Activated B cell treated with CpG ODN at 0.5 μM for 24 hours (primary cell): ENCODE measurements at places on chromosomes 2 and 18.

GRCh38 chr2:43905871-43906270 is 67.1 kb downstream of the ABCG8 start:
- no peaks in the 10 kb centered on the region for H3K4me1 ChIP-seq
- H3K36me3 ChIP-seq, result peaks cover 76% of the 10 kb centered on the region
- no peak for DNase-seq
- no peaks in the 10 kb centered on the region for H3K27me3 ChIP-seq
- H3K27ac ChIP-seq, result no peak overlapping the region

- H3K27ac ChIP-seq, result peak overlapping the region; percentile 73
- H3K27me3 ChIP-seq, result no peaks in the 10 kb centered on the region
- H3K4me3 ChIP-seq, result peak overlapping the region; percentile 36
- no peaks in the 10 kb centered on the region for H3K36me3 ChIP-seq
- DNase-seq, result peak; percentile 19
These were observed 210.3 kb upstream of the RBMS1 start for GRCh38 chr2:160703648-160704585.

GRCh38 chr2:56231361-56231760 is 47.6 kb downstream of the CCDC85A start:
- H3K4me1 ChIP-seq, result no peaks in the 10 kb centered on the region
- H3K27me3 ChIP-seq, result no peaks in the 10 kb centered on the region
- H3K27ac ChIP-seq, result no peak overlapping the region
- H3K36me3 ChIP-seq, result no peaks in the 10 kb centered on the region
- no peak for DNase-seq
- no peak overlapping the region for H3K4me3 ChIP-seq

- DNase-seq, result no peak
- no peak overlapping the region for H3K27ac ChIP-seq
- no peak overlapping the region for H3K4me3 ChIP-seq
- no peaks in the 10 kb centered on the region for H3K4me1 ChIP-seq
- H3K27me3 ChIP-seq, result peaks cover 1% of the 10 kb centered on the region
These were observed 301.0 kb upstream of the KLHL29 start for GRCh38 chr2:23083966-23084365.

- DNase-seq, result no peak
- peaks cover 9% of the 10 kb centered on the region for H3K4me1 ChIP-seq
- no peak overlapping the region for H3K27ac ChIP-seq
- no peaks in the 10 kb centered on the region for H3K36me3 ChIP-seq
These were observed 32.1 kb upstream of the TAF1B start for GRCh38 chr2:9811216-9811615.

- H3K36me3 ChIP-seq, result no peaks in the 10 kb centered on the region
- peaks cover 3% of the 10 kb centered on the region for H3K27me3 ChIP-seq
- no peaks in the 10 kb centered on the region for H3K4me1 ChIP-seq
- H3K27ac ChIP-seq, result no peak overlapping the region
- no peak overlapping the region for H3K4me3 ChIP-seq
- no peak for DNase-seq
These were observed 201.0 kb upstream of the RBMS1 start for GRCh38 chr2:160694631-160695030.

GRCh38 chr18:42801706-42802105 is 313.8 kb downstream of the RIT2 start:
- H3K36me3 ChIP-seq, result no peaks in the 10 kb centered on the region
- H3K4me1 ChIP-seq, result no peaks in the 10 kb centered on the region
- no peak overlapping the region for H3K27ac ChIP-seq
- no peak for DNase-seq
- no peak overlapping the region for H3K4me3 ChIP-seq

DNA sequence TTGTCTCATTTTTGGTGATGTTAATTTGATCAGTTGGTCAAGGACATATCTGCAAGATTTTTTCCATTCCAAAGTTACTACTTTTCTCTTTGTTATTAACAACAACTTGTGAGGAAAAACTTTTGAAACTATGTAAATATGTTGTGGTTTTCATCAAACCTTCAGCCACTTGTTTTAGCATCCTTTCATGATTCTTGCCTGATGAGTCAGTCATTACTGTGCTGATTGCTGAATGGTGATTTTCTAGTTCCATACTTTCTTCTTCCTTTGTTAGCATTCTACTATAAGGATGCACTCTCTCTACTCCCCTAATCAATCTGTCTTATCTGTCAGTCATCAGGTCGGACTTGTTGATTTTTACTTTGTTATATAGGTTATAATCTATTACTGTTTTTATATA is 10.9 kb downstream of the TMEM87B start:
- no peaks in the 10 kb centered on the region for H3K27me3 ChIP-seq
- H3K27ac ChIP-seq, result peak overlapping the region; percentile 19
- DNase-seq, result no peak
- no peak overlapping the region for H3K4me3 ChIP-seq
- H3K36me3 ChIP-seq, result peaks cover 86% of the 10 kb centered on the region
- peaks cover 27% of the 10 kb centered on the region for H3K4me1 ChIP-seq

GRCh38 chr18:8525692-8526091 is 83.5 kb upstream of the RAB12 start:
- peaks cover 48% of the 10 kb centered on the region for H3K27me3 ChIP-seq
- H3K4me1 ChIP-seq, result peaks cover 5% of the 10 kb centered on the region
- no peak for DNase-seq
- no peak overlapping the region for H3K4me3 ChIP-seq
- H3K27ac ChIP-seq, result no peak overlapping the region
- no peaks in the 10 kb centered on the region for H3K36me3 ChIP-seq

DNA sequence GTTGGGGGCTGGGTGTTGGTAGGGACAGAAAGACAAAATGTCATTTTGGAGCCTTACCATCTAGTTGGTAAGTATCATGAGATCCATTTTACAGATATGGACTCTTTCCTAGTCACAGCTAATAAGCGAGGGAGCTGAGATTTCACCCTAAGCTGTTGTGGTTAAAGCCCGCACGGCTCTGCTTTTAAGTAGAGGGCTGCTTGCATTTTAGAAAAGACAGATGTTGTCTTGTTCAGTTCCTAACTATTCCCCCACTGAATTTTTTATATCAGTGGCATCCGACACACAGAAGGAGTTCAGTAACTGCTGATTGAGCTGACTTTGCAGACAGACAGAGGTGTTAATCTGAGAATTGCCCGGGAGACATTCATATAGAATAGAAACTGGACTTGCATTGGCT is 3.7 kb downstream of the QPCT start:
- H3K36me3 ChIP-seq, result no peaks in the 10 kb centered on the region
- DNase-seq, result no peak
- H3K27me3 ChIP-seq, result peaks cover 1% of the 10 kb centered on the region
- peaks cover 34% of the 10 kb centered on the region for H3K4me1 ChIP-seq

DNA sequence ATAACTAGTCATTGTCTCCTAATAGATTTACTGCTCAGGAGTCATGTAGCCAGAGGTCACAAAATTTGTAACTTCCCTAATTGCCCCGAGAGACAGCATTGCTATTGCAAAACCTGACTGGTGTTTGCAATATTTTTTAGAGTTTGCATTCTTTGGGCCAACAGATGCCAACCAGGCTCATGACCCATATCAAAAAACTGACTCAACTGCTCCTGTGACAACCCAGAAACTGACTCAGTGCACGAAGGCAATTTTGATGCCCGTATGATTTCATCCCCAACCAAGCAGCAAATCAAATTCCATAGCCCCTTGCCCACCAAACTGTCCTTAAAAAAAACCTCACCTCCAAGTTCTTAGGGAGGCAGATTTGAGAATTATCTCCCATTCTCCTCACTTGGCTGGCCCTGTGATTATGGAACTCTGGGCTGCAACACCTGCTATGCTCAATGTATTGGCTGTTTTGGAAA is 951.3 kb downstream of the TSN start:
- H3K4me3 ChIP-seq, result no peak overlapping the region
- H3K4me1 ChIP-seq, result no peaks in the 10 kb centered on the region
- DNase-seq, result no peak
- H3K36me3 ChIP-seq, result no peaks in the 10 kb centered on the region
- H3K27me3 ChIP-seq, result no peaks in the 10 kb centered on the region
- no peak overlapping the region for H3K27ac ChIP-seq

DNA sequence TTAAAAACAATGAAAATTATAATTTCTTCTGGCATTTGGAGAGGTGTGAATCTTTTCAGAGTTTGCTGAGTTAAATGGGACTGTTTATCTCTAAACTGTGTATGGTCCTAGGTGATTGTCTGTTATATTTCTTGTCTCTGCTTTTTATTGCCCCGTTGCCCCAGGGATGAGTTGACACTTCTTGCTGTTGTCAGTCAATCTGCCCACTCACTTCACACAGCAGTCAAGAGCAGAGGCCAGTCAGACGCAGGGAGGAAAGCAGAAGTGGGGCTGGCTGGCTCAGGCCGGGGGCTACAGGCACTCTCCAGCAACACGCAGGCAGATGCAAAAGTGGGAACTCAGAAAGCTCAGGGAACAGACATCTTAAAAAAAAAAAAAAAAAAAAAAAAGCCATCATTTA is 365.2 kb downstream of the CLIP4 start:
- H3K27me3 ChIP-seq, result no peaks in the 10 kb centered on the region
- H3K4me3 ChIP-seq, result no peak overlapping the region
- H3K4me1 ChIP-seq, result no peaks in the 10 kb centered on the region
- no peak for DNase-seq

- no peaks in the 10 kb centered on the region for H3K4me1 ChIP-seq
- no peak overlapping the region for H3K27ac ChIP-seq
- DNase-seq, result no peak
- H3K27me3 ChIP-seq, result peaks cover 5% of the 10 kb centered on the region
- no peaks in the 10 kb centered on the region for H3K36me3 ChIP-seq
- H3K4me3 ChIP-seq, result no peak overlapping the region
These were observed 22.5 kb downstream of the AQP12A start for GRCh38 chr2:240713928-240714746.

- DNase-seq, result no peak
- no peak overlapping the region for H3K4me3 ChIP-seq
These were observed 419.4 kb downstream of the DCDC2C start for GRCh38 chr2:4122726-4123125.

DNA sequence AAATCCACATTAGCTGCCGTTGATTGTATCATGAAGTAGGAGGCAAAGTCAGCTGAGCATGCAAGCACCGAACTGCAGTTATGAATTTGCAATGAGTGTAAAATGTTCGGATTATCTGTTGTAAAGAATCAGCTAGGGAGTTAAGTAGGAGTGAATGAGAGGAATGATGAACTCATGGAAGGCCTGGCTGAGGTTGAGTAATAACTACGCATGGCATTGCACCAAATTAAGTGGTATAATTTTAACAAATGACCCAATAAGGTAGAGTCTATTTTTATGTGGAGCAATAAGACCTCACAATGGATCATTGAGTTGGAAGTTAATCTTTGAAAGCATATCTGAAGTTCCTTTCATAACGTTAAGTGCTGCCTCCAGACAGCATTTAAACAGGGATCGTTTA is 288.2 kb upstream of the CHST9 start:
- no peaks in the 10 kb centered on the region for H3K27me3 ChIP-seq
- no peak overlapping the region for H3K27ac ChIP-seq
- H3K36me3 ChIP-seq, result no peaks in the 10 kb centered on the region
- H3K4me1 ChIP-seq, result no peaks in the 10 kb centered on the region

GRCh38 chr2:174606336-174606735 is 8.7 kb upstream of the WIPF1 start:
- H3K4me3 ChIP-seq, result no peak overlapping the region
- peak overlapping the region; percentile 95 for H3K27ac ChIP-seq
- no peak for DNase-seq

DNA sequence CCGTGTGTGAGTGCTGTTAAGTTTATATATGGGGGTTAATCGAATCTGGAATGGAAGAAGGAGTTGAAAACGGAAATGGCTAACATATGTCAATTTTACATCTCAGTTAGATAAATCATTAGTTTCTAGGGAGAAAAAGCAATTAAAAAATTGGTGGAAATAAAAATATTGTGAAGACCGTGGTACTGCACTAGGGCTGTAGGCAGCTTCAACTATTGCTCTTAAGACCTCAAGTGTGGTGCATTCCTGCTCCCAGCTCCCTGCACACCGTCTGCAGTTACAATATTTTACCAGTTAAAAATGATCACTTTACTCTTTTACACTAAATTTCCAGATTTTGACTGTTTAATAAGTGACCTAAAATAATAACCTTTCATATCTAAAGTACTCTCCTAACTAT is 977.3 kb upstream of the POU3F3 start:
- H3K4me1 ChIP-seq, result no peaks in the 10 kb centered on the region
- H3K4me3 ChIP-seq, result no peak overlapping the region
- H3K27me3 ChIP-seq, result no peaks in the 10 kb centered on the region
- no peak for DNase-seq
- H3K36me3 ChIP-seq, result no peaks in the 10 kb centered on the region

GRCh38 chr2:145090841-145091761 is 571.2 kb upstream of the ZEB2 start:
- peaks cover 4% of the 10 kb centered on the region for H3K4me1 ChIP-seq
- H3K27me3 ChIP-seq, result no peaks in the 10 kb centered on the region
- no peak for DNase-seq

- H3K36me3 ChIP-seq, result no peaks in the 10 kb centered on the region
- H3K4me3 ChIP-seq, result no peak overlapping the region
- no peak for DNase-seq
- H3K27me3 ChIP-seq, result peaks cover 6% of the 10 kb centered on the region
- H3K4me1 ChIP-seq, result no peaks in the 10 kb centered on the region
- H3K27ac ChIP-seq, result no peak overlapping the region
These were observed 10.5 kb downstream of the CHMP1B start for GRCh38 chr18:11861583-11862288.

DNA sequence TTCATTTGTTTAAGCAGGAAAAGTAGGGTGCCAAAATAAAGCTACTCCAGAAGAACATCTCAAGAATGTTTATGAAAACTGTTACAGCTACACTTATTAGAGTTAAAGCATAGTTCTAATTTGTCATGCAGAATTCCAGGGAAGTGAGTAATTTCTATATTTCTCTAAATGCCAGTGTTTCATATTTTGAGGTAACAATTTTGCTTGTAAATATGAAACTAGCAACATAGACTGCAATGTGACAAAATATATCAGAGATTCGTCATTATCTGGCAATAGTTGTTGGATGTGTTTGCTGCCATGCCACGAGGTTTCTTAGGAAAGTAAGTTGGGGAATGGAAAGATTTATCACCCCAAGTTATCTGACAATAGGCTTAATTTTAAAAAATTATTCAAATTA is 424.1 kb upstream of the ZEB2 start:
- H3K36me3 ChIP-seq, result no peaks in the 10 kb centered on the region
- DNase-seq, result no peak
- no peak overlapping the region for H3K27ac ChIP-seq
- H3K27me3 ChIP-seq, result no peaks in the 10 kb centered on the region
- H3K4me1 ChIP-seq, result no peaks in the 10 kb centered on the region

- no peak overlapping the region for H3K27ac ChIP-seq
- H3K4me1 ChIP-seq, result peaks cover 35% of the 10 kb centered on the region
- H3K27me3 ChIP-seq, result no peaks in the 10 kb centered on the region
- H3K4me3 ChIP-seq, result no peak overlapping the region
- H3K36me3 ChIP-seq, result no peaks in the 10 kb centered on the region
- DNase-seq, result no peak
These were observed 166.5 kb downstream of the CERS6 start for GRCh38 chr2:168622559-168622958.

- H3K27me3 ChIP-seq, result no peaks in the 10 kb centered on the region
- H3K4me1 ChIP-seq, result peaks cover 16% of the 10 kb centered on the region
- DNase-seq, result no peak
- H3K4me3 ChIP-seq, result no peak overlapping the region
- peaks cover 27% of the 10 kb centered on the region for H3K36me3 ChIP-seq
These were observed 300.9 kb downstream of the ARHGAP15 start for GRCh38 chr2:143429932-143430679.

GRCh38 chr18:28357766-28358401 is 181.0 kb upstream of the CDH2 start:
- DNase-seq, result no peak
- no peaks in the 10 kb centered on the region for H3K36me3 ChIP-seq
- H3K4me1 ChIP-seq, result no peaks in the 10 kb centered on the region
- H3K27ac ChIP-seq, result no peak overlapping the region

GRCh38 chr18:9845256-9845655 is 40.5 kb upstream of the TXNDC2 start:
- H3K36me3 ChIP-seq, result peaks cover 59% of the 10 kb centered on the region
- no peak overlapping the region for H3K27ac ChIP-seq
- no peak overlapping the region for H3K4me3 ChIP-seq
- no peak for DNase-seq
- peaks cover 3% of the 10 kb centered on the region for H3K27me3 ChIP-seq
